ENCODE measurements at places on chromosomes 13 and 19. TPM values are rescaled to one million over a fixed set of nuclear protein-coding genes. Genes with fewer than 3 reads are reported as not detected.

- H3K27ac ChIP-seq: no peak overlapping the region
- H3K4me3 ChIP-seq: no peak overlapping the region
- peaks cover 64% of the 10 kb centered on the region for H3K27me3 ChIP-seq
- peaks cover 24% of the 10 kb centered on the region for H3K4me1 ChIP-seq
- no peak for DNase-seq
- no peaks in the 10 kb centered on the region for H3K36me3 ChIP-seq
Measured at GRCh38 chr13:27918918-27919658, 712 bp upstream of the PDX1 start.

DNA sequence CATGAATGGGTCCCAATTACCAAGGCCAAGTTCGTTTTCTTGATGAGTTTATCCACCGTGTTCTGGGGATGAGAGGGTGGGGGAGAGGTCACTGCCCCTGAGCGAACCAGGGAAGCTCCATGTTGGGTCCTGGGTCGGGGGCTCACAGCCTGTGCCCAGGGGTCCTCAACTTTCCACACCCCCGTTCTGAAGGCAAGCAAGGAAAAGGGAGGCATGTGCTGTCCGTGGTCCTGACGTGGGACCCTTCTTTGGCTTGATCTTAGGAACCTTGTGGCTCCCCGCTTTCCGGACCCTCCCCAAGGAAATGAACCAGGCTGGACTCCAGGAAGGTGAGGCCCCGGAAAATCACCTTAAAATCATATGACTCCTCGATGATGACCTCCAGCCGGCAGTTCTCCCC lies 18.2 kb upstream of the MEIS3 start:
- no peaks in the 10 kb centered on the region for H3K36me3 ChIP-seq
- H3K4me3 ChIP-seq: no peak overlapping the region
- DNase-seq: no peak
- peaks cover 34% of the 10 kb centered on the region for H3K27me3 ChIP-seq
- H3K27ac ChIP-seq: no peak overlapping the region

Gene PAF1
- 40.4 TPM for total RNA-seq

Gene MYPOP
- total RNA-seq: 5.6 TPM

DNA sequence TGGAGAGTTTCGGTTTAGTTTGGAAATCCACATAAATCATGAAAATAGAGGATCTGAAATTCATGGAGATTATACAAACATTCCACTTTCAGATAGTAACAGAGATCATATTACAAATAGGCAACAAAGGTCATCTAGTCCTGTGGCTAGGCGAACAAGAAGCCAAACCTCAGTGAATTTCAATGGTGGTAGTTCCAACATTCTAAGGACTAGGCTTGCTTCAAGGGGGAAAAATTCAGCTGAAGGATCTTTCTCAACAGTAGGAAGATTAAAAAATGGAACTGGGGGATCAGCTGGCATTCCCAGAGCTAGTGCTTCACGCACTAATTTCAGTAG lies 47.0 kb downstream of the FOXO1 start:
- DNase-seq: no peak
- H3K4me3 ChIP-seq: peak overlapping the region; percentile 41
- peaks cover 90% of the 10 kb centered on the region for H3K4me1 ChIP-seq
- H3K36me3 ChIP-seq: peaks cover 34% of the 10 kb centered on the region

Gene TUBA3C
- total RNA-seq: not detected

DNA sequence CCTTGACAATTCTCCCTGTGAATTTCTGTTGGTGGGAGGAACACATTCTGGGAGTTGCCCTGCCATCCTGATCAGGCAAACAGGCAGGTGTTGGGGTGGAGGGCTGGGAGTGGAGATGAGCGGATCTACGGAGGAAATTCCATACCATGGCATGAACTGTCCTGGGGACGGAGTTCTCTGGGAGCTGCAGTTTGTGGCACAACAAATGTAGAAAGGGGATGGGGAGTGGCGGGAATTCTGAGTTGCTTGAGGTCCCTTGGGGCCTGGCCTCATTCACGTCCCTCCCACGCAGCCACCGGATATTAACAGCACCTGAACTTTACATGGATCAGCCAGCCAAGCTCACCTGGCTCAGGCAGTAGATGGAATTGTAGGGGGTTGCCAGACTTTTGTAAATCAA lies 70.0 kb downstream of the CHST8 start:
- no peak for DNase-seq
- no peaks in the 10 kb centered on the region for H3K36me3 ChIP-seq
- no peaks in the 10 kb centered on the region for H3K4me1 ChIP-seq
- no peak overlapping the region for H3K27ac ChIP-seq
- H3K4me3 ChIP-seq: no peak overlapping the region
- peaks cover 3% of the 10 kb centered on the region for H3K27me3 ChIP-seq

DNA sequence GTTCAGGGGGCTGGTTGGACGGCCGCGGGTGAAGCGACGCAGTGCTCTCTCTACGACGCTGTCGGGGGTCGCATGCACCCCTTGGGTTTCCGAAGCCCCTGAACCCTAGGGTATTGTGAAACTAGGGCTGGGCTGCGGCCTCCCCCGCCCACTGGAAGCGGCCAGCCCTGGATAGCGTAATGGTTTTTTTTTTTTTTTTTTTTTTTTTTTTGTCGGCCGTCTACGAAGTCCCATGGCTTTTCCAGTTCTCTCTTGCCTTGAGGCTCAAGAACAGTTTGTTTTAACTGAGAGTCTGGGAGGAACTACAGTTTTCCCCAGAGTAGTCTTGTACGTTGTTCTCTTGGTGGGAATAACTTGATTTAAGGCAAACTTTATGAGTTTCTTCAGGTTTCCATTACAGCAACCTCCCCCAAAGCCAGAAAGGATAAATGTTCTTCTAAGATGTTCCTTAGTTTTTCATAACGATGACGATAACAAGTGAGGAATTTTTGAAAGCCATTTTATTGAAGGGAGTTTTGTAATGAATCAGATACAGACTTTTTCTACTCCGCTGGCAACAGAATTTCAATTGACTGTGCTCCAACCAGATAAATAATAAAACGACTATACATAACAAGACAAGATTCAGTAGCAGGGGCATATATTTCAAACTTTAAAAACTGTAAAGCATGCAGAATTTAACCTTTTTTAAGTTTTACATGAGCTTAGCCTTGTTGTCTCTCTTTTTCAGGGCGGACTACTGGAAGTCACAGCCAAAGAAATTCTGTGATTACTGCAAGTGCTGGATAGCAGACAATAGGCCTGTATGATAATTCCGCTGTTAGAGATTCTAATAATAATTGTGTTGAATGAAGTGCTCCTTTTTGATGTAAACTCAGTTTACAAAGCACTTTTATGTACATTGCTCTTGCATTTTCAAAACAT lies 867 bp downstream of the WBP4 start:
- DNase-seq: no peak
- H3K27ac ChIP-seq: peak overlapping the region; percentile 100
- H3K4me3 ChIP-seq: peak overlapping the region; percentile 98

GRCh38 chr13:80757694-80758093 lies 416.8 kb upstream of the SPRY2 start:
- no peaks in the 10 kb centered on the region for H3K27me3 ChIP-seq
- no peaks in the 10 kb centered on the region for H3K36me3 ChIP-seq
- no peak overlapping the region for H3K27ac ChIP-seq
- no peaks in the 10 kb centered on the region for H3K4me1 ChIP-seq

Gene NEK5
- total RNA-seq: 0.16 TPM

DNA sequence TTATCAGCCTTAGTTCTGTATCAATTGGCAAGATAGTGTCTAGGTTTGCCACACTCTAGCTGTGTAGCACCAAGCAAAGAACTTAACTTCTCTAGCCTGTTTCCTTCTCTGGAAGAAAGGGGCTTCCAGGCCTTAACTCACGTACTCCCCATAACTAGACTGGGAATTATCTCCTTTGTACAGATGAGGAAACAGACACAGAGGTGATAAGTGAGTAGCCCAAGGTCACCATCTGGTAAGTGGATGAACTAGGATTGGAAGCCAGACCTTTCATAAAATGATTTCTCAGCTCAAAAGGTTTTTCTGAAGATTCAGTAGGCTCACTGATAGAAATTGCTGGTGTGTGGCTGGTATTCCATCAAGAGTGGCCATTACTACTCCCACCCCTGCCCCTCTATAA lies 3.1 kb downstream of the ZNF428 start:
- no peaks in the 10 kb centered on the region for H3K27me3 ChIP-seq
- no peak overlapping the region for H3K27ac ChIP-seq
- H3K36me3 ChIP-seq: peaks cover 4% of the 10 kb centered on the region
- no peak overlapping the region for H3K4me3 ChIP-seq
